Fibroblast of skin of scalp (primary cell): ENCODE measurements at places on chromosomes 2 and 18.

DNA sequence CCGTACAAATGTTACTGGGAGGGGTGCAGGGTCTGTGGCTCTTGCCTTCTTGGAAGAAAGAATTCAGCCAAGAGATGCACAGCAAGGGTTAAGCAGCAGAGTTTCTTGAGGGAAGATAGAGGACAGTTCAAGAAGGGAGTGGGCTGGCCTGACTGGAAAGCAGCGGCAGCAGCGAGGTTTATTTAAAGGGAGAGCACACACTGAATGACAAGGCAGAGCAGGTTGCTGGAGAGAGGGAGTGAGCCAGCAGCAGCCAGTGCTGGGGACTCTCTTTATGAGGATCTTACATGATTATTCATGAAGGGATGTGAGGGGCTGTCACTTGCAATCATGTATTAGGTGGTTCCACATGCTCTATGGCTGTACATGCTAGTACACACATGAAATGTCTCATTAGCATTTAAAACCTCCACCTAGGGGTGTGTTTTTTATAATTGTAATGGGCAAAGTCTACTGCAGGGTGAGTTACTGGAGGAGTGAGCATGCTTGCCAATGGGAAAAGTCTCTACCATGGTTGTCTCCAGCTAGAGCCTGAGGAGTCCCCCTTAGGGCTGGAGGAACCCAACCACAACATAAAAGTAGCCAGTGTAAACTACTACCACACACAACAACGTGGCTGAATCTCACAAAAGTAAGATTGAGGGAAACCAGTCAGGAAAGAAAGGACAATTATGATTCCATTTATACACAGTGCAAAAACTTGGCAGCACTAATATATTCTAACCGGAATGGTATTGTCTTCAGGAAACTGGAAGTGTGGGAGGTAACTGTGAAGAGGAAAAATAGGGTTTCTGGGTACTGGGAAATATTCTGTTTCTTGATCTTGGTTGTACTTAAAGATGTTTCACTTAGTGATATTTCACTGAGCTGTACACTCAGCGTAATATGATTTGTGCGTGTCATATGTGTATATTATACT, 87.6 kb upstream of the FAM110C start:
- no peak for DNase-seq

DNA sequence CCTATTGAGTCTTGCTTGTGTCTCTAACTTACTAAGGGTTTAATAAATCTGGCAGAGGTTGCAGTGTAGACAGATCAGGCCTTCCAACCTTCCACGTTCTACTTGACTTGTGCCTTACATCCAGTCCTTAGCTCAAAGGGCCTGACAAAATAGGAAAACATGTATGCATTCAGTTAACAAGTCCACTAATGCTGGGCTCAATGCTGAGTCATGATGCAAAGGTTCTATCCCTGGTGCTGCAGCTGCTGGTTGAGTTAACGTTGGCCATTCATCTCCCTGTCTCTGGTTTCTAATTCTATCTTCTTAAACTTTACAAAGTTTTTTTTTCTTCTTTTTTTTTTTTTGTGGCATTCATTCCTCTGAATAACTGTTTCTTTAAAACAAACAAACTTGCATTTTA, 46.3 kb upstream of the ITGB6 start:
- DNase-seq = no peak

DNA sequence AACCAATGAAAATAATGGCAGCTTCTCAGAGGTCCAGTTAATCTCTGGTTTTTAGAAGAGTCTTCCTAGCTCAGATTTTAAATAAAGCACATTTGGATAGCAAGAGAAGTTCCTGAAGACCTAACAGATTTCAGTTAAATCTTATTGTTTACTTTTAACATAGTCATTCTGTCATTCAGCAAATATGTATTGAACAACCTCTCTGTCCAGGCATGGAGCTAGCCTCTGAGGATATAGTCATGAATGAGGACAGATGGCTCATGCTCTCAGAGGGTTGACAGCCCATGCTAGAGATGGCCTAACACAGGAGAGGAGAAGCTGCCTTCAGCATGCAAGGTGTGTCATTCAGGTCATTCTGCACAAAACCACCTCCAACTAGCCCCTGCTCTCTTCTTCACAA, 6.2 kb downstream of the CCBE1 start:
- DNase-seq = peak; percentile 97

GRCh38 chr2:156385242-156385641, 50.9 kb upstream of the GPD2 start:
- no peak for DNase-seq

- DNase-seq = no peak
These were observed 2.6 kb upstream of the HNRNPLL start for GRCh38 chr2:38605298-38605830.
